Kidney tubule cell (primary cell): ENCODE measurements at places on chromosomes 7 and 10.

DNA sequence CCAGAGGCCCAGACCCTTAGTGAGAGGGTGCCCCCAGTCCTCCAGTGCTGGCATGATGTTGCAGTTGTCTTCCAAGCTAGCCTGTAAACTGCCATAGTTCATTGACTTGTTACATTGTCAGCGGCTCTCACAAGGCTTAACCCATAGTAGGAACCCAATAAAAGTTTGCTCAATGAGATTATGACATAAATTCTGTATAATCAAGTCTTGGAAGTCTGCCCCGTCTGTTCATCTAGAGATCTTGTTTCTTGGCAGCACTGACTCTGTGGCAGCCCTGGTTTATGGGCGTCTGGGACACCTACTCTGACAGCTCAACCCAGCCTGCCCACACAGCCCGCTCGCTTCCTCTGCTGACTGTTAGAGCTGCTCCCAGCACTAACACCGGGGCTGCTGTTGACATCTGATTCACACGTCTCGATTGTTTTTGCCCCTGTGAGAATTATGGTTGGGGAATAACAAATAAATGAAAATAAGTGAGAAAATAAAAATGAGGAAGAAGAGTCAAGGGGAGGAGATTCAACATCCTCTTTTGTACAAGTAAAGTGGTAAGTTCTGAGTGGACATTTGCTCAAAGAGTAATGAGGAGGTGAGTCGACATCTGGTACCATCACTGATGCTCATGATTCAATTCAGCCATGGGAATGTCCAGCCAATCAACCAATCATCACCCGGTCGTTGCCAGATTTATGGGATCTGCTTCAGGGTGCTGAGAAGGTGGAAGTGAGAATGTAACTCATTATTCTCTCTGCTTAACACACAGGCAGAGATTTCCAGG, 160.8 kb downstream of the SPAG6 start:
- no peak for DNase-seq

- DNase-seq, result no peak
Observed at GRCh38 chr10:132793871-132794849, 8.2 kb upstream of the NKX6-2 start.

- no peak for DNase-seq
Observed at GRCh38 chr10:117107238-117107637, 30.8 kb downstream of the VAX1 start.

DNA sequence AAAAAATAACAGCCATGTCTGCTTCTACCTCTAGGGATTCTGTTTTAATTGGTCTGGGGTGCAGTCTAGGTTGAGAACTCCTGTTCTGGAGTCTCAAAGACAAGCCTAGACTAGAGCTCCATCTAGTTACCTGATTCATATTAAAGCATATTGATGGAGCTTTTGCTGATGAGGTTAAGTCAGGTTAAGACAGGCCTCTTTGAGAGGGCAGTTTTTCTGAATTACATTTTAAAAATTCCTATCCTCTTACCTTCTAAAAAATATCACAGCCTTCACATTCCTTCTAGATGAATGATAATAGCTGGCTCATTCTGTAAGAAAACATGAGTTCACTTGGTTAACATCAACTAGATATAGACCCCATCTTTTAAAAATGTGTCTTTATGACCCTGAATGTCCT, 28.9 kb downstream of the MGAM start:
- DNase-seq, result peak; percentile 81

GRCh38 chr7:34575006-34575405, 83.0 kb upstream of the NPSR1 start:
- peak; percentile 48 for DNase-seq

- no peak for DNase-seq
Observed at GRCh38 chr10:12606461-12606860, 257.1 kb downstream of the CAMK1D start.

DNA sequence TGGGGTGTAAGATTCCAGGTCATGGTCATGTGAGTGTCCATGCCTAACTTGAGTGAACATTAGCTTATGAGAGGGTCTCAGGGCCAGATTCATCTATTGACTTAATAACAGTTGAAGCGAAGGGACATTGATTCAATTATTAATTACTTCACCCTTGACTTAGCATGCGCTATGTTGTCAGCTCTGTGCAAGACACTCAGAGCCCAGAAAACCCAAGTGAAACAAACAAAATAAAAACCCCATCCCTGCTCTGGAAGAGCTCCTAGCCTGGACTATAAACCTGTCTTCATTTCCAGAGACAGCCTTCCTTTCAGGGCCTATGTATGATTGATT, 66.0 kb upstream of the TNS3 start:
- no peak for DNase-seq

DNA sequence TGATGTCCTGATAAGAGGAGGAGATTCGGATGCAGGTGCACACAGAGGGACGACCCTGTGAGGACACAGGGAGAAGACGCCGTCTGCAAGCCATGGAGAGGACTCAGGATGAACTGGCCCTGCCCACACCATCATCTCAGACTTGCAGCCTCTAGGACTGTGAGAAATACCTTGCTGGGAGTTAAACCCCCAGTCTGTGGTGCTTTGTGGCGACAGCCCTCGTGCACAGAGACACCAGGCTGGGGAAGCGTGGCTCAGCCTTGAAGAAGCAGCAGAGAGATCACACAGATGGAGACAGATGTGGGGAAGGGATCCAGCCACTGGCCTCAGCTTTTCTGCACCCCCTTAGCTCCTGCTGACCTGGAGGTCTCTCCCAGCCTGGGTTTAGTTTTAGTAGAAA, 26.3 kb upstream of the PITRM1 start:
- no peak for DNase-seq

- no peak for DNase-seq
Observed at GRCh38 chr7:35726654-35727053, 31.7 kb upstream of the HERPUD2 start.

GRCh38 chr7:13057462-13058200, 370.2 kb downstream of the ARL4A start:
- no peak for DNase-seq

DNA sequence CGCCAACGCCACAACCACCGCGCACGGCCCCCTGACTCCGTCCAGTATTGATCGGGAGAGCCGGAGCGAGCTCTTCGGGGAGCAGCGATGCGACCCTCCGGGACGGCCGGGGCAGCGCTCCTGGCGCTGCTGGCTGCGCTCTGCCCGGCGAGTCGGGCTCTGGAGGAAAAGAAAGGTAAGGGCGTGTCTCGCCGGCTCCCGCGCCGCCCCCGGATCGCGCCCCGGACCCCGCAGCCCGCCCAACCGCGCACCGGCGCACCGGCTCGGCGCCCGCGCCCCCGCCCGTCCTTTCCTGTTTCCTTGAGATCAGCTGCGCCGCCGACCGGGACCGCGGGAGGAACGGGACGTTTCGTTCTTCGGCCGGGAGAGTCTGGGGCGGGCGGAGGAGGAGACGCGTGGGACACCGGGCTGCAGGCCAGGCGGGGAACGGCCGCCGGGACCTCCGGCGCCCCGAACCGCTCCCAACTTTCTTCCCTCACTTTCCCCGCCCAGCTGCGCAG, 424 bp downstream of the EGFR start:
- DNase-seq, result no peak

DNA sequence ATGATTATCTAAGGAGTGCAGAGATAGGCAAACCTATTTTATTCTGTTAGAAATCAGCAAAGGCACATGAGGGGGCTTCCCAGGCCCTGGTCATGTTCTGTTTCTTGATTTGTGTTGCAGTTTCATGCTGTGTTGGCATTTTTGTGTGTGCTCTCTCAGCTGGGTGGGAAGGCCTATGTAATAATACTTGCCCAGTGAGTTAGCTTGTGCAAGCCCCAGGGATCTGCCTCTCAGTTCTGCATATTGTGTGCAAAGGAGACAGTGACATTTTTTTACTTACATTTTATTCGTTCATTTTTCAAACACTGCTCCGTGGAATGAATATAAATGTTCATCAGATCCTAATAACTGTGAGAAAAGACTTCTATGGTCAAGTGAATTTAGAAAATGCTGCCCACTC, 119.0 kb downstream of the VWC2 start:
- no peak for DNase-seq

DNA sequence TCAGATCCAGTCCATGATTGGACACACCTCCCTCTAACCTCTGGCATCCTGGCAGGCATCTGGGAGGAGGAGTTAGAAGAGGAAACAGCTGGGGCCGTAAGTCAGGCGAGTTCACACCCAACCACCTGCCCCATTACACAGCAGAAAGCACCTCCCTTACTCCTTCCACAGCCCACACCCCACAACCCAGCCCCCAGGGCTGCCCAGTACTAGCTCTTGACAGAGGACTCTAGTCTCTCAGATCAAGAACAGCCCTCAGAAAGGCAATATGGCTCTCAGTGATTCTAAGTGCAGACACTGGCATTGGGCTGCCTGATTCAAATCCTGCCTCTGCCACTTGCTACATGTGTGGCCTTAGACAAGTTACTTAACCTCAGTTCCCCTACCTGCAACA, 34.1 kb downstream of the KCNMA1 start:
- DNase-seq, result peak; percentile 36

GRCh38 chr7:158672975-158673374, 31.6 kb downstream of the NCAPG2 start:
- peak; percentile 88 for DNase-seq

DNA sequence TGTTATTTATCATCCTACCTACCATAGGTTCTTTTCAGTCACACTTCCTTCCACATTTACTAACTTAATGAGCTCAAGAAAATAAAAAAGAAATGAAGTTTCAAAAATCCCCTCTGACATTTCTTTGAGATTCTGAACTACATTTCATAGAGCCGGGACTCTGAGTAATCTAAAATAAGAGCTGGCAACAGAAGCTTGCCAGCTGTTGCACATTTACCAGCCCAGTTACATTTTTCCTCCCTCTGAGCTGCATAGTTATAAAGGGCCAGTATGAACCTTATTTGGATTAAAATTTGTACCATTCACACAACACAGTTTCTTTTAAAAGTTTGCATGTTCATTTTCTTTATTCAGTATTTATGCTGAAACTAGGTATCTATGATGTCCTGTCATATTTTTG, 119.5 kb upstream of the CAV2 start:
- no peak for DNase-seq

- DNase-seq, result peak; percentile 88
Observed at GRCh38 chr10:99976886-99977665, 32.7 kb downstream of the DNMBP start.

DNA sequence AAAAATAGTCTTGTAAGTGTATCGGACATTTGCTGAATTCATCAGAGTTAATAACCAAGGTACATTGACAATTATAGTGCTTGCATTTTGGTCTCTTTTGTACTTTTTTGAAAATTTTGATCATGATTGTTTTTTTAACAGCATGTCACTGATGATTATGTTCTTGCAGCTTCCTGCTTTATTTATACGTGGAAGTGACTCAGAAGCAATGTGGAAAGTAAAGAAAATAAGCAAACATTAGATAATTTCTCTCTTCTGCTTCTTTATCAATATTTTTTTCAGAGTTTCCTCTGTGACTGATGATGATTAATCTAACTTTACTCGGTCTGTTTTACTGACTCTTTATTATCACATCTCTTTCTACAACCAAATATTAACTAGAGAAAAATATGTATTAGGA, 1351.9 kb downstream of the REEP3 start:
- no peak for DNase-seq

- DNase-seq, result no peak
Observed at GRCh38 chr10:99489271-99489670, 43.5 kb upstream of the NKX2-3 start.

GRCh38 chr7:73824986-73825385, 5.8 kb upstream of the CLDN4 start:
- peak; percentile 39 for DNase-seq

- no peak for DNase-seq
Observed at GRCh38 chr10:126599949-126600682, 70.4 kb downstream of the C10orf90 start.

DNA sequence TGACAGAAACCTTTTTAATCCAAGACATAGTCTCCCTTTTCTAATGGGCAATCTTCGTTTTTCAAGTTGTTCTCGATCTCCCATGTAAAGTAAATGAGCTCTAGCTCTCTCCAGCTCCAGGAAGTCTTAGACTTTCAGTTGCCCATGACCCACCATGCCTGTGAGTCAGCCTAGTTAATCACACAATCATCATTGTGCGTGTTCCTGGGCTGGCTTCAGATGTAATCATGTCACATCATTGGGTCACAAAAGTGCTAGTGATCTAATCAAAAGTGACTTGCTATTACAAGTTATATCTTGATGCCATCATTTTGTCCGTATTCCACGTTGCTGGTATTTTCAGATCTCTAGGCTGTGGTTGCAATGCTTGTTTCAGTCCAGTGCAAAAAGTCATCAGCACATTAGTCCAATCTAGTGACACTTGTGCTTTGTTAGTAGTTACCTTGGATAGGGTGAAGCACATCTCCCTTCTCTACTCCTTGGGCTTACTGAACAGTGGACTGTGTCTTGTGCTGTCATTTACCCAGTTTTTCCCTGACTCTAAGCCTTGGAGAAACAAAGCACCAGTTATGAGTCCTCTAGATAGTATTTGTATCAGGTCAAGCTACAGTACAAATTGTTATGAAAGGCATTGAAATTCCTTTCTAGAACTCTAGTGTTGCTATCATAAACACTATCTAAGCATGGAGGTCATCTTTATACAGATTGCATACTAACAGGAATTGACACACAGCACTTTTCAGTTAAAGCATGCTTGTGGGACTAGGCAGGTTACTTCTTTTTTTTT, 316.6 kb downstream of the GFRA1 start:
- DNase-seq, result peak; percentile 76

DNA sequence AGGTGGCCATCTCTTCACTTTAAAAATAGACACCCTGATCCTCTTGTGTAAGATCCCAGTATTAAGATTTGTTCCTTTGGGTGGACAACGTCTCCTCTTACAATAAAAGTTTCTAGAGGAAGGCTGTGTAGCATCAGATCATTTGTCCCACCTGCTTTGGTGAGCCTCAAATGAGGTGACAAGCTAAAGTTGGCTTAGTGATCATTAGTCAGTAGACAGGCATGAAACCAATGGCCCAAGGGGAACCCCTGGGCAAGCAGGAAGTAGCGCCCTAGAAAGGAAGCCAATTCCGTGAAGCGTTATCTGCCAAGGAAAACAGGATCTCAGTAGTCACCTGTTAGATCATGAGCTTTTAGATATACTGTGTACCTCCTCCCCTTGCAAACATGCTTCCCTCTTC, 66.8 kb downstream of the PCGF5 start:
- DNase-seq, result peak; percentile 72
